ENCODE measurements at places on chromosomes 12 and 14.
A peak's percentile ranks its signal among the peaks of the same experiment; 100 is the strongest.

- no peak for DNase-seq
Measured at GRCh38 chr14:104925214-104925854, 655 bp downstream of the PLD4 start.

DNA sequence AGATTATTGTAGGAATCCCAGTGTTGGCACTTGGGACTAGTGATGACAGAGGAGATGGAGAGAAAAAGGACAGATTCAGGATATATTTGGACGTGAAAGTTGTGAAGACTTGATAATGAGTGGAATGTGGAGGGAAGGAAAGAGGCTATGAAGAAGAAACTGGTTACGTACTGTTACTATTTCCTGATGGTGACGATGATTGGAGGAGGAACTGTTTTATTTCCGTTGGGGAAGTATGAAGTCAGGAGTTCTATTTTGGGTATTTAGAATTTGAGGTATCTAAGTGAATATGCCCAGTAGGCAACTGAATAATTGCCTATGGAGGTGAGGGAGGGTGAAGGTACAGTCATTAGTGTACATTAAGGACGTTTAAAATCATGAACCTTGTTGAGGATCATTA lies 207.2 kb downstream of the TMTC2 start:
- DNase-seq, result no peak

DNA sequence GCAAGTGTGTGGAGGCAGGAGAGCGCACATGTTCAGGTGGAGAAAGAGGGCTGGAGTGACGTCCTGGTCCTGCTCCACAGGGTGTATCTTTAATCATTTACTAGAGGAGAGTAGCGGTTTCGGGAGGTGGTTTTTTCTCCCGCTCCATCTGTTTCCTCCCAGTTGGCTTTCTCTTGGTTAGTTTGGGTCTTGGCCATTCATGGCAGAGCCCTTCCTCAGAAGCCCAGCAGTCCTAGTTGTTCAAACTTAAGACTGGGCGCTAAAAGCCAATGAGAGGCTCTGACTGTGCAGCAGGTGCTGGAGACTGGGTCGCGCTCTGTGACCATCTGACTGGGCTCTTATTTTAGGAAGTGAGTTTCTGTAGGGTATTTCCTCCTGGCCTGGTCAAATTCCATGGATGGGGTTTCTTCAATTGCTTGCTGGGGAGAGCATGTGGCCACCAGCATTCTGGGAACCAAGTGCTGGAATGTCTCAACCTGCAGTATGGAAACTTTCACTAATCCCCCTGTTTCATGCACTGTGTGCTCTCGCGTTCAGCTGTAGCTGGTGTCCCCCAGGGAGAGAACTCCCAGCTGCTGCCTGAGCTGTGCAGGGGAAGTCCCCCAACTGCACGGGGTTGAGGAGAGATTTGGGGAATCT lies 27.4 kb upstream of the TSPAN9 start:
- DNase-seq, result no peak

- peak; percentile 50 for DNase-seq
Measured at GRCh38 chr14:61668282-61668681, 27.0 kb upstream of the HIF1A start.

GRCh38 chr12:53660041-53660440 lies 15.8 kb downstream of the ATP5MC2 start:
- no peak for DNase-seq

DNA sequence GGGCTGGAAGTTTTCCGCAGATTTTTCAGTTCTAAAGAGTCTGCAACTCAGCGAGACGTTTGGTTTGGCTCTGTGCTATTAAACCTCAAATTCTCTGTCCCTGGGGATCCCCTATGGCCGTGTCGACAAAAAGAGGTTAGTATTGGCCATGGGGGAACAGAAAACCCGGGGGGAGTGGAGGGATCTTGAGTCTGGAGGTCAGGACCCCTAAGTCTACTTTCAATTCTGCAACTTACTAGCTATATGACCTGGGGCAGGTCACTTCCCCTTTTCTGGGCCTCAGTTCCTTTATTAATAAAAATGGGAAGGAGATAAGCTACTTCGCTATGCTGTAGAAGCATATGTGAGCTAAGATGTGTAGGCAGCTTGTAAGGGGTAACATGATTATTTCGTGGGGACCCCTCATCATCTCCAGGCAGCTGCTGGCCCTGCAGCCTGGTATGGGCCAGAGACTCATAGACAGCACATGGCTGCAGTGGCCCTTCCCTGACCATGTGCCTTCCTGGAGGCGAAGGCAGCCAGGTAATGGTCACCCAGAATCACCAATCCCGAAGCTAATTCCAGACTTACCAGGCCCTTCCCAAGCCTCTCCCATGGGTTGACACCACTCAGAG lies 8.6 kb downstream of the ASB2 start:
- no peak for DNase-seq
